ENCODE measurements at places on chromosomes 4 and X.

DNA sequence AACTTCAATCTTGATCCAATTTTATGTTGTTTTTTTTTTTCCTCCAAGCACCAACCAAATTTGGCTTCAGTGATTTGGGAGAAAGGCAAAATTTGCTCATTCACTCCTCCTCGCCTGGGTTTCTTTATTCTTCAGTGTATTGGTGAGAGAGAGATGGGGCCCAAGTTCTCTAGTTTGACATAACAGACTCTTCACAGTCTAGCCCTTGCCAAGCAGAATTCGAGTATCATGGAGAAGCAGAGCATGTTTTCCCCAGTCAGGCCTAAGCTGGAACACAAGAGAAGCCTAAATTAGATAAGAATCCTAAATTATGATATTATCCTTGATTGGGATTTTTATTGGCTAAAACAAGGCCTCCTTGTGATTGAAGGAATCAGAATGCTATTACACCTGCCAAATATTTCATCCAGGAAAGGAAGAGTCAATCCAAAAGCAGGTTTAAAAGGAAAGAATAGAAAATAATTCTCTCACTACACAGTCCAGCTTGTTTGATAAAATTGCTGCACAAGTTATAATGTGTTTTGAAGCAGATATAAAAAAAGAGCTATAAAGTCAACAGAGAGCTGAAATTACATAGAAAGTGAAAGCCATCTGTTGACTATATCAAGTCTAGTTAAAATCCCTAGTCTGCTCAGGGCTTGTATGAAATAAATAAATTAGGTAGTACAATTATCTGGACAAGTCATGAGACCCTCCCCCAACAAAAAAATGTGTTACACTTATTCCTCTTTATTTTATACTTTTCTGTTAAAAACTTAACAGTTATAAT is 39.9 kb upstream of the FAM241A start:
- DNase-seq: no peak

- DNase-seq: no peak
Measured at GRCh38 chrX:101009090-101009489, 39.6 kb downstream of the ARL13A start.

DNA sequence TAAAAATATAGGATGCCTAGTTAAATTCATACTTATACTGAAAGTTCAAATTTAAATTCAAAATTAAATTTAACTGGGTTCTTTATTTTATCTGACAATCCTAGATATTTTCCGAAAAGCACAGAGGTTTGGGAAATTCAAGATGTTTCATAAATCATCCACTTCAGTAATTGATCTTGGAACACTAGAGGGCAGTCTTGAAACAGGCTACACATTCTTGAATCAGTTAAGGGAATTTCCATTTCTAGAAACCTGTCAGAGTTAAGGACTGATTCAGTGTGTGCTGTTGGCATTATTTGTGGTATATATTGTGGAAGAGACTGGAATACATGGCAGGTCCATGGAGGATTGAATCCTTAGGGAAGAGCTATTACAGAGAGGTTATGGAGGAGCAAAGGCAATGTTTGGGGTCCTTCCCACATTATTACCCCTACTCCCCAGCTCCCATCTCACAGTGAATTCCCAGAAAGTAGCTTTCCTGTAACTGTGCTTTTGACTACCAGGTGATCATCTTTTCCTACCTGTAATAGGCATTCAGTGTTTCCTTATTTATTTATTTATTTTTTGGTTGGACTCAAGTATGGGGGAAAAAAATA is 92.9 kb downstream of the EGF start:
- DNase-seq: peak; percentile 65

- peak; percentile 3 for DNase-seq
Measured at GRCh38 chr4:107034091-107034995, 1.8 kb downstream of the DKK2 start.

DNA sequence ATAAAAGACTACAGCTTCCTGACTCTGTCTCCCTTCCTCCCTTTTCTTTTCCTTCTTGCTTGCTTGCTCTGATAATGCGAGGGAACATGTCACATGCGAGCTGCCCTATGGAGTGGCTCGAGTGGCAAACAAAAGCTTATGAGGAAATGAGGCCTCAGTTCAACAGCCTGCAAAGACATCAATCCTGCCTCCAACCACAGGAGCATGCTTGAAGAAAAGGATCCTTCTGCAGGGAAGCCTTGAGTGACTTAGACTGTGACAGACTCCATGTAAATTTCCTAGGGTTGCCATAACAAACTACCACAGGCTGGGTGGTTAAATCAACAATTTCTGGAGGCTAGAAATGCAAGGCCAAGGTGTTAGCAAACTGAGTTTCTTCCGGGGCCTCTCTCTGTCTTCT is 152.5 kb downstream of the NR3C2 start:
- DNase-seq: no peak

DNA sequence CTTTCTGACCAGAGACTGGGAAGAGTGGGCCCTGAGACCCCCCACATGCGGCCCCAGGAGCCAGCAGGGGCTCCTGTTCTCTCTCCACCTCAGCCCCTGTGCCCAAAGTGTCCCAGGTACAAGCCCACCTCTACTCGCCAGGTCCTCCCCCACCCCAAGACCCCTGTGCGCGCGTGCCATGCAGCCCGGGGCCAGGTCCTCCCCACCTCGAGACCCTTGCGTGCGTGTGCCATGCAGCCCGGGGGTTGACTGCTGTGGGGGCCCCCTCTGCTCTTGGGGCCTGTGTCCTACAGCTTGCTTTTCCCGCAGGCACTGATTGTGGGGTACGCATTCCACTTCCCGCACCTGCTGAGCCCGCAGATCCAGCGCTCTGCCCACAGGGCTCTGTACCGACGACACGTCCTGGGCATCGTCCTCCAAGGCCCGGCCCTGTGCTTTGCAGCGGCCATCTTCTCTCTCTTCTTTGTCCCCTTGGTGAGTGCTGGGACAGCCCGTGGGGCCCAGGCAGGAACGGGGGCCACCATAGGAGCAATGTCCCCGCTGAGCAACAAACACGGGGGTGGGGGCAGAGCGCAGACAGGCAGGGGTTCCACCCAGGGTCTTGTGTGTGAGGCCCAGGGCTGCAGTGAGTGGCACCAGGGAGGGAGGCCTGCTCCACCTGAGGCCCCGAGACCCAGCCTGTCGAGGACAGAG is 20.3 kb downstream of the DGKQ start:
- DNase-seq: no peak

DNA sequence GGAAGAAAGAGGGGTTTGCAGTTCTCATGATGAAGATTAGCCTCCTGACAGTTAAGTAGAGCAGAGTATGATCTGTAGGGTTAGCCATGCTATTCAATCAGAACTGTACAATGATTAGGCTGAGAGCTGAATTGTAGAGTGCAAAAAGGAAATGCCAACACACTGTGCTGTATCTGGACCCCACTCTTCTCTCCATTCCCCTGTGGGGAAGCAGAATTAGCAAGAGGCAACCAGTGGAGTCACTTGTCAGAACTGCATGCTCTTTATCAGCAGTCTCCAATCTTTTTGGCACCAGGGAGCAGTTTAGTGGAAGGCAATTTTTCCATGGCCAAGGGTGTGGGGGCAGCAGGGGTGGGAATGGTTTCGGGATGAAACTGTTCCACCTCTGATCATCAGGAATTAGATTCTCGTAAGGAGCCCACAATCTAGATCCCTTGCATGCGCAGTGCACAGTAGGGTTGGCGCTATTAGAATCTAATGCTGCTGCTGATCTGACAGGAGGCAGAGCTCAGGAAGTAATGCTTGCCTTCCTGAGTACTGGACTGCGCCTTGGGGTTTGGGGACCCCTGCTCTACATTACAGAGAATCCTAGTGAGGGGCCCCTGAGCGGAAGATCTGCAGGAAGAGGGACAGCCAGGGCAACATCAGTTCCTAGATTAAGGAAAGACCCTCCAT is 19.4 kb downstream of the TBC1D9 start:
- no peak for DNase-seq

DNA sequence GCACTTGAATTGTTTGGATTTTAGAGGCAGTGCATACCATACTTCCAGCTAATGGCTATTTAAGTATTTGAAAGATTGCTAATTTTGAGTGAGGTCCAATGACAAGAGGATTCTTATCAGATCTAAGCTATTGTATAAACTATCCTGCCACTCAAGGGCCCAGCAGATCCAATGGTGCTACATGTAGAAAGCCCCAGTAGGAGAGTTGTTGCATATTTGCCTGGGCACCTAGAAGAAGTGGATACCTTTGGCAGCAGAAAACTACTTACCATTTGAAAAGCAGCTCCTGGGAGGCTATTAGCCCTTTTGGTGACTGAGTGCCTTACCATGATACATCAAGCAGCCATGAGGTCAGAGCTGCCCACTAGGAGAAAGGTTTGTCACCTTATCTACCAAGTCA is 447.3 kb downstream of the C4orf33 start:
- no peak for DNase-seq

GRCh38 chrX:55867181-55867651 is 149.7 kb downstream of the RRAGB start:
- peak; percentile 8 for DNase-seq

DNA sequence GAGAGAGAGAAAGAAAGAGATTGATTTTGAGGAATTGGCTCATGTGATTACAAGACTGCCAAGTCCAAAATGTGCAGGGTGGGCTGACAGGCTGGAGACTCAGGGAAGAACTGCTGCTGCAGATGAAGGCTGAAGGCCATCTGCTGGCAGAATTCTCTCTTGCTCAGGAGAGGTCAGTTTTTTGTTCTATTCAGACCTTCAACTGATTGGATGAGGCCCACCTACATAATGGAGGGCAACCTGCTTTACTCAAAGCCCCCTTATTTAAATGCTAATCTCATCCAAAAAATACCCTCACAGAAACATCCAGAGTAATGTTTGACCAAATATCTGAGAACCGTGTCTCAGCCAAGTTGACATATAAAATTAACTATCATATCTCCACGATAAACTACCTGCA is 38.2 kb upstream of the MAMLD1 start:
- DNase-seq: no peak
